Cerebellar nuclear complex (tissue), 1 donor: ENCODE measurements at places on chromosomes 3 and 15.

- no peak for DNase-seq
These were observed 24.5 kb downstream of the CHDH start for GRCh38 chr3:53821631-53822121.

DNA sequence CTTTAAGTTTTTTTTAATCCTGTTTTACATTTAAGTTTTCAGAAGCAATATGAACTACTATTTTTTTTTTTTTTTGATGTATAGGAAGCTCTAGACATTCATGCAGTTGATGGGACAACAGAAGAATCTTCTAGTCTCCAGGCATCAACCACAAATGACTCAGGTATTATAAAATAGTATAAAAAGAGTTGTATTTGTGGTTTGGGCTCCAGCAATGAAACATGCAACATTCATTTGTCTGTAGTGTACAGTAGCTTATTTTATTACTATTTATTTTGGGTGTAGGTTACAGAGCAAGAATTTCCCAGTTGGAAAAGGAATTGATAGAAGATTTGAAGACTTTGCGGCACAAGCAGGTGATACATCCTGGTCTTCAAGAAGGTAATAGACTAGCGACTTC is 38.6 kb downstream of the MGA start:
- DNase-seq = no peak

- DNase-seq = no peak
These were observed 32.4 kb downstream of the CCDC12 start for GRCh38 chr3:46944191-46944590.

GRCh38 chr15:91186904-91187656 is 87.0 kb downstream of the SV2B start:
- no peak for DNase-seq

- no peak for DNase-seq
These were observed 293.0 kb downstream of the UBE2E2 start for GRCh38 chr3:23496165-23496564.

GRCh38 chr3:63995086-63995485 is 28.2 kb downstream of the PSMD6 start:
- DNase-seq = no peak

GRCh38 chr3:133944641-133945380 is 49.1 kb upstream of the RAB6B start:
- no peak for DNase-seq

- DNase-seq = no peak
These were observed 1407.1 kb downstream of the SI start for GRCh38 chr3:163671201-163671600.

DNA sequence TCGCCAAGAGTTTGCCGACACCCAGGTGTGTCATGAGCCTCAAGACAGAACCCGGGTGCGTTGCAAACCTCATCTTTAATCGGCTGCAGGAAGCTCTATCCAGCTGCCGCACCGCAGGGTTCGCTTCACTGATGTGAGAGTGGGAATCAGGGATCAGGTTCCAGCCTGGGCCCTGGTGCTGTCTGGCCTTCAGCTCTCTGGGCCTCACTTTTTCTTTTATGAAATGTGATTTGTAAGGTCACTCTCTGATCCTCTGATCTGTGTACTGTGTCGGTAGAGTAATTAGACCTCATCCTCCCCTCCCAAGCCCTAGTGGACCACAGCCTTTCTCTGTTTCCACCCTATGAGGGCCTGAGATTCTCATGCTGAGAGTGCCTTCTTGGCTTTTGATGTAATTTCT is 202.8 kb upstream of the UBE2E1 start:
- no peak for DNase-seq

DNA sequence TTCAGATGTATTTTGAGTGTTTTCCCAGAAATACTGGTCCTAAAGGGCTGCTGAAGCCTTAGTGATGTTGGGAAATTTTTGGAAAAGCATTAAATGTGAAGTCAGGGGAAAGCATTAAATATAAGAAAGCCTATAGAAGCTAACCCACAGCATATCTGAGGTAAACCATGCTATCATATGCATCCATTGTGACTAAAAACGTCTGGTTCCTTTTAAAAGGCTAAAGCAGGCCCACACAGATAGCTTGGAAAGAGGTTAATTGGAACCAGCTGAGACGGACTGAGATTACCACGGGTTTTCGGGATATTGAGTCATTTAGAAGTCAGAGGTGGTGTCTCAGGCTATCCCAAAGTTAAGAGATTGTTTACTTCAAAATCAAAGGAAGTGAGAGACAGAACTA is 78.2 kb downstream of the CYP19A1 start:
- no peak for DNase-seq

GRCh38 chr15:101542306-101543025 is 53.0 kb upstream of the PCSK6 start:
- DNase-seq = no peak

DNA sequence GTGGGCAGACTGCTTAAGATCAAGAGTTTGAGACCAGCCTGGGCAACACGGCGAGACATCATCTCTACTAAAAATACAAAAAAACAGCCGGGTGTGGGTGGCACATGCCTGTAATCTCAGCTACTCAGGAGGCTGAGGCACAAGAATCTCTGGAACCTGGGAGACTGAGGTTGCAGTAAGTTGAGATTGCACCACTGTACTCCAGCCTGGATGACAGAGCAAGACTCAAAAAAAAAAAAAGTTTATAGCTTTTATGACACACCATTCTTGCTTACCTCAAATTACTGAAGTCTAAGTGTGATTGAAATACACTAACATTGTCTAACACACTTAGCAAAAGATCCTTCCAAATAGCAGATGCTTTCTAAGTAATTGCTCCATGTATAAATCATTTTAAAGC is 207.6 kb downstream of the STAG1 start:
- no peak for DNase-seq

DNA sequence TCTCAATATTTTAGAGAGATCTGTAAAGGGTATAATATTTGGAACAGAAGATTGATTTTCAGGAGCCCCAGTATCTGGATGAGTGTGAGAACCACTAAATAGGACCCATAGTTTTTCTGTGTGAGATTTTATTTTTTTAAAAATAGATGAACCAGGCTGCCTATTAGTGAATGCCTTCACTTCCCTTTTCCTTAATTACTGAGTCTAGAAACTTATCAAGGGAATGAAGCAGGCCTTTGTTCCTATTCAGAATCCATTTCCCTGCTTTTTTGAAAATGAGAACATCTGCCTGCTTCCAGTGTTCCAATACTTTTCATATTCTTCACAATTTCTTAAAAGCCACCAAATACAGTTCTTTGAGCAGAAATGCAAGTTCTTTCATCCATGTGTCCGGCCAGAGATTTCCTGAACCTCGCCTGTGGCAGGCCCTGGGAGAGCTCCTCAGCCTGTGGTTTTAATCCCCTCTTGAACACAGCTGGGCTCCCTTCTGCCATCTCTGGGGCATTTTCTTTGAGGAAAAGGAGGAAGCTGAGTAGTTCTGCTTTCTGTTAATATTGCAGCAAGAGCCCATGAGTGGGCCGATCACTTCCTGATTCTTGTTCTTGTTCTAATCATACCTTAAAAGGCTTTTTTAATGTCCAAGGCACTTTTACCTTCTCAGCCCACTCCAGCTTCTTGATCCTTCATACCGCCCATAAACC is 4.7 kb downstream of the EHD4 start:
- no peak for DNase-seq

DNA sequence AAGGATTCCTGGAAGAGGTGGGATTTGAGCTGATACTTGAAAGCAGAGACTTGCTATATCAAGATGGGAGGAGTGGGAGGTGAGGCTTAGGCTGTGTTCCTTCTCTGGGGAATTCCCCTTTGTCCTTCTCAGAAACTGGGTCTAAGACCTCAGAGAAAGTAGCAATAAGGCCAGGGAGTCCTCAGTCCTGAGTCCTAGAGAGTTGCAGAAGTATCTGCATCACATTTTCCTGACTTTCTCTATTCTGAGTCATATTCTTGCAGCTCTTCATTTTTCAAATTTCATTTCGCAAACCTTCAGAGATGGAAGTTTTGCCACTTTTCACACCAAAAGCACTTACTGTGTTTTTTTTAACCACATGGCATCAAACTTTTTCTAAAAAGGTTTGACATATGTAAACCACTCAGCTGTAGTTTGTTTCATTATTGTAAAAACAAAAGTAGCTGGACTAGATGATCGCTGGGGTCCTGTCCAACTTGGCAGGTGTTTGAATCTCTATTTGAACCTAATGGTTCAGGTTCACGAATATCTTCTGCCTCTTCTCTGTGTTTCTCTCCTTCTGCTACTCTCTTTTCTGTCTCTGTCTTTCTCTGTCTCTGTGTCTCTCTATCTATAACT is 21.3 kb downstream of the COLQ start:
- no peak for DNase-seq

GRCh38 chr3:141452045-141452444 is 34.8 kb upstream of the RASA2 start:
- no peak for DNase-seq

- no peak for DNase-seq
These were observed 64.5 kb downstream of the THBS1 start for GRCh38 chr15:39645138-39645975.

DNA sequence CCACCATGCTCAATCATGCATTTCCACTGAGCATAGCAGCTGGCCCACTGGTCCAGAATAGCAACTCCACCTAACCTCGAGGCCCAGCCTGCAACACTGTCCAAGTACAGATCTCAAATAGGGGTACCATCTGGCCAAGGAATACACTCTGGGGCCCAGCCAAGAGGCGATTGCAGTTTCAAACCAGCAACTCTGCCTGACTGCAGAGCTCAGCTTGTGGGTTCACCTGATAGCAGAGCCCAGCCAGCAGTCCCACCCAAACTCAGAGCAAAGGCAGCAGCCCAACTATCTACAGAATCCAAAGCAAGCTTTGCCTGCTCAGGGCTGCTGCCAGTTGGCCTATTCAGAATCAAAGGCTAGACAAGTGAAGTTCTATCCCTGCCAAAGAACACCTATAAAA is 30.5 kb downstream of the POLQ start:
- DNase-seq = no peak

- no peak for DNase-seq
These were observed 93.4 kb downstream of the PRICKLE2 start for GRCh38 chr3:64131725-64132469.

- no peak for DNase-seq
These were observed 39.0 kb downstream of the SHC4 start for GRCh38 chr15:48924528-48925393.

DNA sequence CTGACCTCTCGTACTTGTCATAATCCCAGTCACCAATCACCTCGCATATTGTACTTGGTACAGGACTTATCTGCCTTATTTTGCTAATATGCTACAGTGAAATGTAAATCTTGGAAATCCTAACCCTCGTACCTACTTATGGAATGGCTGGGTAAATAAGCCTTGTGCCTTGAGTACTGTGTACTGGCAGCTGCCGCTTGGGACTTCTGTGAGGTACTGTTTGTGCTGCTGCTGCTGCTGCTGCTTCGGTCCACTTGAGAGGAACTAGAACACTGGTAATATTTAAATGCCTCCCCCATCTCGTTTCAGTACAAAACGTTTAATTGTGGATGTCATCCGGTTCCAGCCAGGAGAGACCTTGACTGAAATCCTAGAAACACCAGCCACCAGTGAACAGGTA is 42.5 kb upstream of the CRTC3 start:
- no peak for DNase-seq

- DNase-seq = no peak
These were observed 2.4 kb downstream of the SKOR1 start for GRCh38 chr15:67827562-67828277.

DNA sequence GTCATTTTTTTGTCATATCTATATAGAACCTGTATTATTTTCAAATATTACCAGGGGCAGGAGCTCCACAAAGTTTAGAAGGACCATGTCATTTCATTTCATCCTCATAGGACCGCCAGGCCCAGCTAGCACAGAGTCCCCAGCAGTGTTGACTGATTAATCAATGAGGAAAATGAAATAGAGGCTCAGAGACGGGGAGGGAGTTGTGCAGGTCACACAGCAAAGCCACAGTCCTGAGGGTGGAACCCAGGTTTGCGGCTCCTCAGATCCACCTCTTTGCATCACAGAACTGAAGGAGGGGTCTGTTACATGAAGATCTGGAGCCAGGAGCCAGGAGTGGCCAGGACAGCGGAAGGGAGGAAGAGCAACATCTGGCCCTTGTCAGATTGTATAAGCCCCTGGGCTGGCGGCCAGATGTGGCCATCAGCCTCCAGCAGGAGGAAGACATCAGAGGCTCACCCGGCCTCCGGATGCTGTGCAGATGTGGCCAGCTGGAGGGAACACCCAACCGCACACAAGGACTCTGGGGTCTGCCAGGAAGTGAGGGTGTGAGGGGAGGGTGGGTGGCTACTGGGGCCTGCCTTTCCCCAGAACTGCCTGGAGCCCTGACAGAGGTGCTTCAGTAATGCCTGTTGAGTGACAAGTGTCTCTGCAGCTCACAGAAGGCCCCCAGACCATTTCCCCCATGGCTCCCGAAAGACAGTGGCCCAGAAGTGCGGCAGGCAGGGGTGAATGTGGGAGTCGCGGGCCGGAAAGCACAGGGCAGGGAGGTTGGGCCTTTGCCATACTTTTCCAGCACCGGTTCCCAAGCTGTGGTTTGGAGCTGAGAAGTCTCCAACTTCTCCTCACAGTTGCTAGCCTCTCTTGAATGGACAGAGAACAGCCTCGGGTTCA is 21.3 kb downstream of the EFCC1 start:
- no peak for DNase-seq

GRCh38 chr3:51934139-51934850 is 7.4 kb downstream of the RRP9 start:
- no peak for DNase-seq

DNA sequence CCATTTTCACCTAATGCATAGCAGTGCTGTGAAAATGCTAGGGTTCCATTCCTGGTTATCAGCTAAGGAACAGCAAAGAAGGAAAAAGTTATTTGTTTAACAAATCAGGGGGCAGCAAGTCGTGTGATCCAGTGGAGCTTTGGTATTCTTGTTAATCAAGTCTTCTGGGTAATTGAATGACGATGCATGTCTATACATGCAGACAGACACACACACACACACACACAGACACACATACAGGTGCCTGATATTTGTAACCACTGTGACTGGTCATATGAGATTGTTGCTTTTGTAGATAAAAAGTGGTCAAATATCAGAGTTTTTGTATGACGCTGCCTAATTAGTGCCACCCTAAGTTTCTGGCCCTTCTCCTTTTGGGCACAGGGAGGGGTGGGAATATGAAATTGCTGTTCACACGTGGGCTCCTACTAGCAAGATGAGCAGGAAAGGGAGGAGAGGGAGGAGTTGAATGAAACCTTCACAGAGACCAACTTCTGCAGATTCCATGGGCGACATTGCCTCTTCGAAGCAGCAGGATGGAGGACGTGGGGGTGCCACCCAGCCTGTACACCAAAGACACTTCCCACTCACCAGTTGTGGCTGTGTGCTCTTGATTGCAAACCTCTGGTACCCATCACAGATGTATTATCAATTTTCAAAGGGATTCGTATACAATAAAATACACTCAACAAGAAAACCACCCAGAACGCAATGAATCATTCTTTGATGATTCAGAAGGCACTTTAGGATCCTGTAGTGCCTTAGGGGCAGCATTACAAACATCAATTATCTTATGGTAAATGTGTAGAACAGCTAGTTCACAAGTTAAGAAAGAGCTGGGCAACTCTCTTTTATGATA is 281.9 kb upstream of the ICE2 start:
- DNase-seq = no peak

- no peak for DNase-seq
These were observed 51.1 kb downstream of the RSRC1 start for GRCh38 chr3:158160958-158161357.

- no peak for DNase-seq
These were observed 136.3 kb downstream of the PLD1 start for GRCh38 chr3:171673951-171674350.
